Neural crest cell (in vitro differentiated cells): ENCODE measurements at places on chromosomes 2 and 18. TPM values are rescaled to one million over a fixed set of nuclear protein-coding genes. Genes with fewer than 3 reads are reported as not detected.

- no peak overlapping the region for H3K27ac ChIP-seq
- H3K27me3 ChIP-seq: no peaks in the 10 kb centered on the region
- H3K4me1 ChIP-seq: no peaks in the 10 kb centered on the region
- no peaks in the 10 kb centered on the region for H3K36me3 ChIP-seq
- no peak for DNase-seq
Observed at GRCh38 chr2:14524041-14524802, 108.3 kb upstream of the LRATD1 start.

GRCh38 chr18:777021-777420 lies 35.0 kb downstream of the YES1 start:
- H3K4me1 ChIP-seq: peaks cover 38% of the 10 kb centered on the region
- H3K36me3 ChIP-seq: no peaks in the 10 kb centered on the region
- H3K27ac ChIP-seq: no peak overlapping the region
- DNase-seq: no peak

- H3K27me3 ChIP-seq: no peaks in the 10 kb centered on the region
- peaks cover 9% of the 10 kb centered on the region for H3K4me1 ChIP-seq
- H3K27ac ChIP-seq: no peak overlapping the region
- DNase-seq: no peak
- no peak overlapping the region for H3K4me3 ChIP-seq
- no peaks in the 10 kb centered on the region for H3K36me3 ChIP-seq
Observed at GRCh38 chr18:34049511-34049910, 175.2 kb downstream of the NOL4 start.

DNA sequence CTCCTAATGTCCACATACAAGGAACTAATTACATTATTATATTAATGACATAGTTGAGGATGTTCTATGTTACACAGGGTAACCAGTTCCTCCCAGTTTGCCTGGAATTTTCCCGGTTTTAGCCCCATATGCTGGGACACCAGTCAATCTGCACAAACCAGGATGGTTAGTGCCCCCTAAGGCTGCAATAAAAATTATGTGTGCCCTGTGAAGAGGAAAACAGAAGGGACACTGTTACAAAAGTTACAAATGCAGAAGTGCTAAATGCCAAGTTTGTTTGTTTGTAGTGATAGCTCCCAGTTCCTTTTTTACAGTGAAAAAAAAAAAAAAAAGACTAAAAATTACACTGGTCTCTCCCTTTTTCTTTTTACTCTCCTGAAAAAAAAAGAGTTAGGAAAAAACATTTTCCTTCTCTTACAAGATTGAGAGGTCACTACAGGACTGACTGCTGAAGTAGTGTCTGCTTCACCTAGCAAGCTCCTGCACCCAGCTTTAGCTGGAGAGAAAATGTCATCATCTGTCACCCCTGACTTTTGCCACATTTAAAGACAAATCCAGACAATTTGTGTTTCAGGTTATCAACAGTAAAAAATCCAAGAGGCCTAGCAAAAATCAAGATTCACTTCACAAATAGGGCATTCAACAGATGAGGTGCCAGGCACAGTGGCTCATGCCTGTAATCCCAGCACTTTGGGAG lies 3.2 kb downstream of the ANKRD44 start:
- H3K36me3 ChIP-seq: no peaks in the 10 kb centered on the region
- peaks cover 39% of the 10 kb centered on the region for H3K4me1 ChIP-seq
- no peak for DNase-seq

DNA sequence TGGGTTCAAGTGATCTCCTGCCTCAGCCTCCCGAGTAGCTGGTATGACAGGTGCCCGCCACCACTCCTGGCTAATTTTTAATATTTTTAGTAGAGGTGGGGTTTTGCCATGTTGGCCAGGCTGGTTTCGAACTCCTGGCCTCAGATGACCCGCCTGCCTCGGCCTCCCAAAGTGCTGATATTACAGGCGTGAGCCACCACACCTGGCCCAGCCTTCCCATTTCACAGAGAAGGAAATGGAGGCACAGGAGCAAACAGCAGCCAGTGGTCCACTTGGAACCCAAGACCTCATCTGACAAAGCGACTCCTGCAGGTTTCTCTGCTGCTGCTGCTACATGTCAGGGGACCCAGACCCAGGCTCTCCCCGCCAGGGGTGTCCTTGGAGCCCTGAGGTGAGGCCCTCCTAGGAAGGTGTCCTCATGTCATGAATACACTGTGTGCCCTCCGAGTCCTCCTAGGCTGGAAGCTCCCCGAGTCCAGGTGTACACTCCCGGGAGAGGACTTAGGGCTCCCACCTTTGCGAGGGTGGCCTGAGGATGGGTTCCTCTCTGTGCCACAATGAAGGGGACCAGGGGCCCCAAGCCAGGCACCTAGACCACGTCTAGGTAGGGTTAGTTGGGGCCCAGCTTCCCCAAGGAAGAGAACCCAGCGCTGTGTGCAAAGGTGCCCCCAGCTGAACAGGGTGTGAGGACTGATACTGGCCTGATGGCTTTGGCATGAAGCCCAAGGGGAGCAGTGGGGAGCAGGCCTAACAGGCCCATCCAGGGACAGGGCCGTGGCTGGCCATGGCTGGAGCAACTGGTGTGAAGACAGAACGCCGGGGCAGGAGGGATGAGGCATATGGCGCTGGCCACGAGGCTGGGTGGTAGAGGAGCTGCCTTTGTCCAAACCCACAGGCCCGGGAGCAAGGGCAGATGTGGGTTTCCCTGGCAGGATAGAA lies 56.1 kb downstream of the HS6ST1 start:
- H3K4me3 ChIP-seq: no peak overlapping the region
- H3K4me1 ChIP-seq: peaks cover 23% of the 10 kb centered on the region
- DNase-seq: no peak
- H3K36me3 ChIP-seq: peaks cover 4% of the 10 kb centered on the region

DNA sequence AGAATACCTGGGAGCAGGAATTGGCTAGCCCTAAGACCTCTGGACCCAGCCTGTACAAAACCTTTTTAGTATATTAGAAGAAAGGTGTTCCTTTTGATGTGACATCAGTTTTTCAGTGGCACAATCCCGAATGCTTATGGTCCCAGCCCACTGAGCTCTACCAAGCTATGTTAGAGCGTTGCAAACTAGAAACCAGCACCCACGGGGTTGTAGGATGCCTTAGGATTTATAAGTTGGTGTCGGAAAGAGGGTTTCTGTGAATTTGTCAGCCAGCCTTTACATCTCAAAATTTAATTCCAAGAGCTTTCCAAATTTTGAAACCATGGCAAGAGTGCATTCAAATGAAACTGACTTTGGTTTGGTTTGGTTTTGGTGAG lies 499 bp upstream of the LMAN1 start:
- peaks cover 5% of the 10 kb centered on the region for H3K36me3 ChIP-seq
- peak overlapping the region; percentile 85 for H3K4me3 ChIP-seq
- H3K27ac ChIP-seq: no peak overlapping the region
- no peak for DNase-seq

DNA sequence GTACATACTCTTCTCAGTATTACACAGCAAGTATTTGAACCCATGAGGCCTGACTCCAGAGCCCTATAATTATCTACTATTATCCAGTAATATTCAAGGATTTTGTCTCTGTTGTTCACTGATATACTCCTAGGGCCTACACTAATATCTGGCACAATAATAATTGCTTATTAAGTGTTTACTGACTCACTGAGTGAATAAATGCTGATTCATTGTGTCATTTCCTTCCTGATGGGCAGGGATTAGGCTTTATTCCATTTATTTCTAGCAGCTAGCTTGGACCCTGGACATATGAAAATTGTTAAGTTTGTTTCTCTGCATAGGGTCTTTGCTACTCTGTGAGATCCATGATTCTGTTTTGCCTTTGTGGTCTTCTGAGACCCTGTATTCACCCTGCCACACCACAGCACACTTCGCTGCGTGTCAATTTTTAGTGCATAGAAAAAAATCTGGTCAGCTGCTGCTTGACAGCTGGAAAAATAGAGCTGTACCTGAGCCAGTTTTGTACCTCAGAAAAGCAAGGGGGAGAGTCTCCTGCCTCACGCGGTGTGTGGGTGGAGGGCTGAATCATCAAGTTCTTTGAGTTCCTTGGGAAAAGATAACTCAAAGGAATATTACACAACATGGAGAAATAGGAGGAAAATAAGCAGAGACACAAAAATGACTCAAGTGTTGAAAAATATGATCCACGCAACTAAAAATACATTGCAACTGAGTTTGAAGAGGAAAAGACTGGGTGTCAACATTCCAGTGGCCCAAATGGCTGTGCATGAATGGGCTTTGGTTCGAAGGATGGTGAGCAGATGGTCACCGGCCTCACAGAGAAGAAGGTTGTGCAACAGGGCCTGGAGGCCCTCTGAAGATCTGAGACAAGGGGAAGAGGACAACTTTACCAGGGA lies 18.9 kb upstream of the DPP4 start:
- no peak overlapping the region for H3K4me3 ChIP-seq
- no peaks in the 10 kb centered on the region for H3K4me1 ChIP-seq
- no peak overlapping the region for H3K27ac ChIP-seq
- no peak for DNase-seq
- no peaks in the 10 kb centered on the region for H3K27me3 ChIP-seq
- H3K36me3 ChIP-seq: no peaks in the 10 kb centered on the region

DNA sequence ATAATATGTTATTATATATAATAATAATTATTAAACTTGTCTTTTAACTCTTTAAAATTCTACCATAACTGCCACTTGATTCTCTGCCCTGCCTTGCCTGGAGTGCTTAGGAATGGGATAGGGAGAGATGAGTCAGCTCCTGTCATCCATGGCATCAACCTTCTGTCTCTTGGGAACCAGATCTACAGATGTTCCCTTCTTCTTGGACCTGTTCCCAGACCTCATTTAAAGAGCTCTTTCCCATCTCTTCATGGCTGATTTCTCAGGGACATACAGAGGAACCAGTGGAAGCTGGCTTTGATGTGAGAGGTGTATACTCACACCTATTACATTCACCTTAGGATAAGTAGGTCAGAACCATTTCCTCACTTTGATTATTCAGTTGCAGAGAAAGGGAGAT lies 155.3 kb upstream of the MYO3B start:
- DNase-seq: no peak
- no peaks in the 10 kb centered on the region for H3K4me1 ChIP-seq
- H3K4me3 ChIP-seq: no peak overlapping the region
- peaks cover 12% of the 10 kb centered on the region for H3K36me3 ChIP-seq
- no peaks in the 10 kb centered on the region for H3K27me3 ChIP-seq

DNA sequence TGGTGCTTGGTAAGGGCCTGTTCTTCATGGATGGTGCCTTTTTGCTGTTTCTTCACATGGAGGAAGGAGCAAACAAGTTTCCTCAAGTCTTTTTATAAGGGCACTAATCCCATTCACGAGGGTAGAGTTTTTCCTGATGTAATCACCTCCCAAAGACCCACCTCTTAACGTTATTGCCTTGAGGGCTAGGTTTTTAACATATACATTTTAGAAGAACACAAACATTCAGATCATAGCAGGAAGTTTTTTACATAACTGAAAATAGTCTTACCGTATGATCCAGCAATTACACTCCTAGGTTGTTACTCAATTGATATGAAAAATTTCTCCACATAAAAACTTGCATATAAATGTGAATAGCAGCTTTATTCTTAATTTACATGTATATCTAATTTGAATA lies 976.3 kb downstream of the DSC3 start:
- H3K27me3 ChIP-seq: no peaks in the 10 kb centered on the region
- no peak for DNase-seq
- H3K27ac ChIP-seq: no peak overlapping the region
- H3K36me3 ChIP-seq: no peaks in the 10 kb centered on the region
- H3K4me1 ChIP-seq: no peaks in the 10 kb centered on the region

- no peaks in the 10 kb centered on the region for H3K36me3 ChIP-seq
- no peaks in the 10 kb centered on the region for H3K27me3 ChIP-seq
- no peaks in the 10 kb centered on the region for H3K4me1 ChIP-seq
- peak overlapping the region; percentile 35 for H3K27ac ChIP-seq
- H3K4me3 ChIP-seq: no peak overlapping the region
Observed at GRCh38 chr2:138433995-138434951, 67.3 kb upstream of the SPOPL start.

- no peaks in the 10 kb centered on the region for H3K27me3 ChIP-seq
- no peak for DNase-seq
- no peak overlapping the region for H3K27ac ChIP-seq
- no peak overlapping the region for H3K4me3 ChIP-seq
Observed at GRCh38 chr18:56645415-56646016, 5.6 kb upstream of the WDR7 start.

GRCh38 chr2:38653715-38654527 lies 12.0 kb upstream of the GALM start:
- H3K27ac ChIP-seq: no peak overlapping the region
- H3K4me3 ChIP-seq: no peak overlapping the region
- peaks cover 2% of the 10 kb centered on the region for H3K27me3 ChIP-seq
- no peaks in the 10 kb centered on the region for H3K36me3 ChIP-seq

- no peak for DNase-seq
- peaks cover 5% of the 10 kb centered on the region for H3K4me1 ChIP-seq
- peaks cover 2% of the 10 kb centered on the region for H3K36me3 ChIP-seq
Observed at GRCh38 chr2:45330637-45331409, 280.2 kb downstream of the SRBD1 start.

DNA sequence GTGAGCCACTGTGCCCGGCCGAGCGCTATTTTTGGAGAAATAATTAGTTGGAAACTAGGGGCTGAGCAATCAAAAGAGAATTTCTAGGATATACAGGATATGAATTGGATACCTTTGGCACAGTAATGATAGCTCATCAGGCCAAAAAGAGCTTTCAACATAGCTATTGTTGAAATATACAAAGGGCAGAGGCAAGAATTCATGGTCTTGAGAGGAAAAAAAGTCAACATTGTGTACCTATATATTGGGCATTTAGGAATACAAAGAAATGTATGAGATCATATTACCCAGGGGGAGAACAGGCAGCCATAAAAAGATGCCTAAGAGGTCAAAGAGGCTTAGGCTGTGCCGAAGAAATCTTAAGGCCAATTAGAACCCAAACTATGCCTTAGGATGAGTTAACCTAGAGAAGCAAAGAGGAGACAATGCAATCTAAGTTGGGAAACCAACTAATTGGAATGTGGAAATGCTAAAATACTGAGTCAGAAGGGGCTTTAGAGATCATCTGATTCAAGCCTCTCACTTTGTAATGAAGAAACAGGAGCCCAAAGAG lies 99.0 kb downstream of the RBBP8 start:
- no peaks in the 10 kb centered on the region for H3K27me3 ChIP-seq
- no peak overlapping the region for H3K27ac ChIP-seq
- no peak overlapping the region for H3K4me3 ChIP-seq
- DNase-seq: no peak
- H3K36me3 ChIP-seq: peaks cover 10% of the 10 kb centered on the region

DNA sequence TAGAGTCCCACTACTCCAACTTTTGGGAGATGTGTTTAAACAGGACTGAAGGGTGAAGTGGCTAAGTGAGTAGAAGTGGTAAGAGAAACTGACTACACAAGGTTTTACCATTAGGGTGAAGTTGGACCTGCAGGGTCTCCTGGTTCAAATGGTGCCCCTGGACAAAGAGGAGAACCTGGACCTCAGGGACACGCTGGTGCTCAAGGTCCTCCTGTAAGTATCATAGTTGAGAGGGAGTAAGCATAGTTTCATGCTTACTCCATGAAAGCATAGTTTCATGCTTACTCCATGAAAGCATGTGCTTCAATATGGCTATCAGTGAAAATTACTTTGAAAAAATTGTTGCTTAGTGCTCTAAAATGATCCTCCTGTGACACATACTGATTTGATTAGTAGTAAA lies 19.1 kb downstream of the COL3A1 start:
- no peaks in the 10 kb centered on the region for H3K27me3 ChIP-seq
- H3K4me3 ChIP-seq: no peak overlapping the region
- H3K27ac ChIP-seq: no peak overlapping the region
- no peak for DNase-seq
- H3K36me3 ChIP-seq: no peaks in the 10 kb centered on the region

The SFTPB gene
- total RNA-seq: not detected in 2 replicates

The XDH gene
- 0.75 and 1.5 TPM in 2 replicates for total RNA-seq

The CDK15 gene
- not detected in 2 replicates for total RNA-seq

The LPIN2 gene
- total RNA-seq: 22.5 and 22.6 TPM in 2 replicates

The SERPINB4 gene
- not detected in 2 replicates for total RNA-seq

The NEU4 gene
- 0.14 and 0.25 TPM in 2 replicates for total RNA-seq
